ENCODE measurements at places on chromosomes 6 and 20. TPM values are rescaled to one million over a fixed set of nuclear protein-coding genes. Genes with fewer than 3 reads are reported as not detected.

TDRD6 gene
- not detected for total RNA-seq

EYA2 gene
- total RNA-seq = not detected

NAA20 gene
- 56.8 TPM for total RNA-seq

CALHM4 gene
- total RNA-seq = 0.46 TPM

All from epithelial cell of umbilical artery (primary cell).